Prostate gland (tissue), 2 donors: ENCODE measurements at places on chromosomes 1 and 21. TPM values are rescaled to one million over a fixed set of nuclear protein-coding genes. Genes with fewer than 3 reads are reported as not detected.

DNA sequence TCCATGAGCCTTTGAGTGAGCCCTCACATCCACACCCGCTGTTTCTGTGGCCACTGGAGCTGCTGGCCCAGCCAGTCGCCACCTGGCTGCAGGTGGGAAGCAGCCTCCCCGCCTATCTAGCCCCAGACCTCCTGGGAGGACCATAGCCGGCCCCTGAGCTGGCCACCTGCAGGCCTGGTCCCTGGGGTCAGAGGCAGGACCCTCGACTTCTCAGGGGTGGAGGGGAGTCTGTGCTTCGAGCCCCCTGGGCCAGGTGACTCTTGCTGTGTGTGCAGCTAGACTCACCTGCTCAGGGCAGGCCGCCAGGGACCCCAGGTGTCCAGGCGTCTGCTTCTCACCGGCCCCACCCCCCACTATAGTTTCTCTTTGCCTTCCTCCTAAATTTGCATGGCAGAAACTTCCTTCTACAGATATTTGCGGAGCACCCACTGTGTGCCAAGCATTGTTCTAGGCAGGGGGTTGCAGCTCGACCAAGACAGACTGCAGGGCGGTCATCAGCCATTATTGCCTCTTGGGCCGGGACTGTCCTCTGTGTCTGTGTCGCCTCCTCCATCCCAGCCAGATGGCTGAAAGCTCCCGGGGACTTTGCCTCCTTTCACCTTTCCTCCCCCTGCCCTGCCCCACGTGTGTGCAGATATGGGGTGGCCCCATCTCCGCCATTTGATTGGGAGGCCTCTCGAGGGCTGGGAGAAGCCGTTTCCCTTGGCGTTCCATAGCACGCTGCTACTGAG, 27.3 kb downstream of the SPSB1 start:
- H3K4me3 ChIP-seq: no peak overlapping the region
- no peak for DNase-seq
- H3K27ac ChIP-seq: no peak overlapping the region

DNA sequence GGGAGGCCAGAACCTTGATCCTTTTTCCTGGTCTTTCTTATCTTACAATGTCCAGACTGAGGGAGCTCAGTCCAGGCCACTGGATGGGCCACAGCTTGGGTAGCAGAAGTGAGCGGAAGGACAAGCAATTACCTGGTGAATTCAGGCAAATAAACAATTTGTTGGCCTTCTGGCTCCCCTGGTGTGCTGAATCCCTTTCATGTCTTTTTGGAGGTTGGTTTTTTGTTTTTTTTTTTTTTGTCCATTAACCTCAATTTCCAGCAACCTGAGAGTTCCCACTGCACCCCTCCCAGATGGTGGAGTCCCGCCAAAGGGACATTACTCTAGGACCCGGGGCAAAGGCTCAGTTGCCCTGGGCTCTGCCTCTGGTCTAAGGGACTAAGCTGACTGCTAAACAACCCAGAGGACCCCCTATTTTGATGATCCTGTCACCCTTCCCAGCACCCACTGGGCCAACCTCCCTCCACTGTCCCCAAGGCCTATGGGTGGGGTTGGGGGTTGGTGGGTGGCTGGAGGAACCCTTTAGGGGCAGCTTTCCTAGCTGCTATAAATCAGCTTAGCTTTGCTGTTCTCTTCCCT, 85.5 kb downstream of the KCND3 start:
- H3K36me3 ChIP-seq: no peaks in the 10 kb centered on the region
- no peak overlapping the region for H3K4me3 ChIP-seq
- DNase-seq: no peak
- H3K27ac ChIP-seq: no peak overlapping the region
- H3K27me3 ChIP-seq: no peaks in the 10 kb centered on the region

DNA sequence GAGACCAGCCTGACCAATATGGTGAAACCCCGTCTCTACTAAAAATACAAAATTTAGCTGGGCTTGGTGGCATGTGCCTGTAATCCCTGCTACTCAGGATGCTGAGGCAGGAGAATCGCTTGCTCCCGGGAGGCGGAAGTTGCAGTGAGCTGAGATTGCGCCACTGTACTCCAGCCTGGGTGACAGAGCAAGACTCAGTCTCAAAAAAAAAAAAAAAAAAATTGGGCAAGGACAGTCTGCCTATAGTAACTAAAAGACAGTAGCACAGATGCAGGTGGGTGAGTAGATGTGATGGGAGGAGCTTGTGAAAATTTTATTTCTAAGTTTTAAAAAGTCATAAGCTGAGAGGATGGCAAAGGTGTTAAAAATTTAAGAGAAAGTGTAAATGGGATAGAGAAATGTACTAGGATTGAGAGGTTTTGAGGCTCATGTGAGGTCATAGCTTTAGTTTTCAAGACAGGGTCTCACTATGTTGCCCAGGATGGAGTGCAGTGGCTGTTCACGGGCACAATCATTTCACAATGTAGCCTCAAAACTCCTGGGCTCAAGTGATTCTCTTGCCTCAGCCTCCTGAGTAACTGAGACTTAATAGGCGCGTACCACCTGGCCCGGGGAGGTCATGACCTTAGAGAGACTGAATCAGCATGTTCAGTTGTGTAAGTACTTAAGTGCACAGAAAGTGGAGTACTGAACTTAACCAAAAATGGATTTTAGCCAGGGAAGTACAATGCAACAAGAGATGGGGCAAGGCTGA, 33.7 kb downstream of the PTP4A2 start:
- H3K27me3 ChIP-seq: no peaks in the 10 kb centered on the region
- H3K4me1 ChIP-seq: no peaks in the 10 kb centered on the region
- H3K27ac ChIP-seq: no peak overlapping the region
- no peak for DNase-seq
- H3K36me3 ChIP-seq: no peaks in the 10 kb centered on the region
- no peak overlapping the region for H3K4me3 ChIP-seq

- DNase-seq: peak; percentile 50
- peak overlapping the region; percentile 34 for H3K27ac ChIP-seq
- H3K4me3 ChIP-seq: no peak overlapping the region
- H3K27me3 ChIP-seq: no peaks in the 10 kb centered on the region
Observed at GRCh38 chr1:234925440-234926263, 203.0 kb downstream of the TOMM20 start.

DNA sequence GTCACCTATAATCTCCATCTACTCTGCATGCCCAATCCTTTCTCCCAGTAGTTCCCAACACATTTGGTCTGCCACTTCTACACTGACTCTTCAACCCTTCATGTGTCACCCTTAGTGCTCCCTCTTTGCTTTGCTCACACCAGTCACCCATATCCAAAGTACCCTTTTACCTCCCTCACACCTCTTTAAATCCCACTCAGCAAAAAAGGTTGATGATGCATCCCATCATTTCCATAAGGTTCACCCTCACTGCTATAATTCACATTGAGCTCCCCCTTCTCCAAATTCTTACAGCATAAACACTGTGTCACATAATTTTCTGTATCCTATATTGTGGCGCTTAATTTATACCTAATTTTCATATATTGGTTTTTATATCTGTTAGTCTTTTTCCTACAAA, 83.8 kb upstream of the ATP1B1 start:
- no peak overlapping the region for H3K27ac ChIP-seq
- H3K4me3 ChIP-seq: no peak overlapping the region
- H3K4me1 ChIP-seq: no peaks in the 10 kb centered on the region
- H3K27me3 ChIP-seq: no peaks in the 10 kb centered on the region
- no peaks in the 10 kb centered on the region for H3K36me3 ChIP-seq
- DNase-seq: no peak

DNA sequence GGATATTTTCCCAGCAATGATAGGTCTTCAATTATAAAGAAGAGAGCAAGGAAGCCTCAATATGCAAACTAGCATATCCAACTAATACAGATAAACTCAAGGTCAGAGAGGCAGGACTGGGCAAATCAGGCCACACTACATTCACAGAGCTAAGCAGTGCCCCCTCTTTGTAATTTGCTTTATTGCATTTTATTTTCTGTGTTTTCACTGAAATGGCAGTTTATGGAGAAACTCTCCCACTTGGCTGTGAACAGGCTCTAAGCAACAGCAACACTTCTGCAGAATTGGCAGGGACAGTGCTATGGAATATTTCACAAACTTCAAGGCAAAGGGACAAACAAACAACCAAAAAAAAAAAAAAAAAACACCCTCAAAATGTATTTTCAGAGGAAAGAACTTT, 93.4 kb upstream of the SOD1 start:
- no peak overlapping the region for H3K4me3 ChIP-seq
- no peak for DNase-seq
- H3K27me3 ChIP-seq: no peaks in the 10 kb centered on the region
- no peaks in the 10 kb centered on the region for H3K36me3 ChIP-seq

- no peak overlapping the region for H3K4me3 ChIP-seq
- peak overlapping the region; percentile 68 for H3K27ac ChIP-seq
- no peak for DNase-seq
- no peaks in the 10 kb centered on the region for H3K27me3 ChIP-seq
Observed at GRCh38 chr21:34844924-34845238, 176.1 kb downstream of the CLIC6 start.

DNA sequence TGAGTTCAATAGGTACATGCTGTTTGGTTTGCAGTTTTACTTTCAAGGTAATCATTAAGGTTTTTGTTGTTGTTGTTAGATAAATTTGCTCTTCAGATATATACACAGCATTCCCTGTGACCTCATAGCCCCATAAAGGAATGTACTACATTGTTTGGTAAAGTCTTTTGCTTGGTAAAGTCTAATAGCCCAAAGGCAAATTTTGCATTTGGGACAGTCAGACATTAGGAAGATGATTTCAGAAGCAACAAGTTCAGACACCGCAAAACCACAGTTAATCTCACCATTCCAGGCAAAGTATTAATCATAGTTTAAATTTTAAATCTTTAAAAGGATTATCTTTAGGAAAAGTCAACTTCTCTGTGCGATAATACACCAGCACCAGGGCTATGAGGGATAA, 32.6 kb upstream of the PYHIN1 start:
- H3K36me3 ChIP-seq: no peaks in the 10 kb centered on the region
- no peak for DNase-seq
- no peaks in the 10 kb centered on the region for H3K4me1 ChIP-seq

GRCh38 chr21:28397040-28397439, 595.6 kb downstream of the LTN1 start:
- H3K4me3 ChIP-seq: no peak overlapping the region
- H3K27ac ChIP-seq: no peak overlapping the region
- no peak for DNase-seq
- no peaks in the 10 kb centered on the region for H3K36me3 ChIP-seq

GRCh38 chr1:59143133-59143487, 153.8 kb upstream of the FGGY start:
- DNase-seq: peak; percentile 44
- no peak overlapping the region for H3K4me3 ChIP-seq
- H3K27me3 ChIP-seq: no peaks in the 10 kb centered on the region
- peaks cover 2% of the 10 kb centered on the region for H3K4me1 ChIP-seq
- H3K36me3 ChIP-seq: no peaks in the 10 kb centered on the region
- no peak overlapping the region for H3K27ac ChIP-seq

DNA sequence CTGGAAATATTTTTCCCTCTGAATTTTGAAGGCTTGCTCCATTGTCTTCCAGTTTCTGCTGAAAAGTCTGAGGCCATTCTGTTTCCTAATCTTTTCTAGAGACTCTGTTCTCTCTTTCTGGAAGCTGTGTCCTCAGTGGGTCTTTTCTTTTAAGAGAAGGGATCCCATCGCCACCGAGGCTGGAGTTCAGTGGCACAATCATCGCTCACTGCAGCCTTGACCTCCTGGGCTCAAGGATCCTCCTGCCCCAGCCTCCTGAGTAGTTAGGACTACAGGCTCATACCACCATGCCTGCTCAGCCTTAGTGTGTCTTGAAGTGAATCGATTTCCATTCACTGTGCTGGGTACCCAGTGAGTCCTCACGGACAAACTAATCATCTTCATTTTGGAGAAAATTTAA, 9.6 kb upstream of the LRP8 start:
- H3K36me3 ChIP-seq: no peaks in the 10 kb centered on the region
- H3K27me3 ChIP-seq: no peaks in the 10 kb centered on the region
- DNase-seq: no peak
- no peak overlapping the region for H3K4me3 ChIP-seq
- no peaks in the 10 kb centered on the region for H3K4me1 ChIP-seq

DNA sequence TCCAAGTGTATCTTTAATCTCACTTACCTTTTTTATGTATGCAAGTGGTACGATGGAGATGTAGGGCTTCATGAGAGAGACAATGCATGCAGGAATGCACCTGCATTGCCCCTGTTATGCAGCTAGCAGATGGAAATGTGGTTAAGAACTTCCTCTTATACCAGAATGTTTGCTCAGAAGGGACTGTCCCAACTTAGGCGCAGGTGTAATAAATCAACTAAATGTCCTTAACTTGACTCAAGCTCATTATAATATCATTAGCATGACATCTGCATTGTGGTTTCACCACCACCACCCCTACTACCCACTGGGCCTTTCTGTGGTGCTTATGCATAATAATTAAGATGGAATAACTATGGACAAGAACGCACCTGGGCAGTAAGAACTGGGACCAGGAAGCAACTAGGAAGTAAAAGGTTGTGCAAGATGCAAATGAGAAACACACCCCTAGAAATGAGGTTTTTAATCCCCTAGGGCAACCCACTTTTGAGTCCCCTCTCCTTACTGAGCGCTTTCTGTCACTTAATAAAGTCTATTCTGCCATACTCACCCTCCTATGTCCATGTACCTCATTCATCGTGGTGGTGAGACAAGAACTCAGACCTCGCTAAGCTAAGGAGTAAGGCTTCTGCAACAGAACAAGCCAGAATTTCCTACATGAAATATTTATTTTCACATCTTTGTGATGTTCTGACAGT, 1103.3 kb upstream of the B3GALT2 start:
- H3K4me1 ChIP-seq: no peaks in the 10 kb centered on the region
- no peaks in the 10 kb centered on the region for H3K27me3 ChIP-seq
- H3K27ac ChIP-seq: no peak overlapping the region

DNA sequence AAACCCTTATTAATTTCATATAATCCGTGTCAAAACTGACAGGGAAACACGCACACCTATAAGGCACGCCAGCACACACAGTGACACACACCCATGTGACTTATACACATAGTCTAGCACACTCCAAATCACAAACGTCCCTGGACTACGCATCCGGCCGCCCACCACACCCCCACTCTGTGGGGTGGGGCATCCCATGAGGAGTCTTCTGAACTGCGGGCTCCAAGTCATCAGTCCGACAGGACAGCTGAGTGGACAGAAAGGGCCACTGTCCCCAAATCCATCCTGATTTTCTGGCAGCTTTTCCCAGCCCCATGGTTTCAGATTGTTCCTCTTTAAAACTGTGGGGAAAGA, 829 bp downstream of the PEA15 start:
- H3K4me1 ChIP-seq: peaks cover 13% of the 10 kb centered on the region
- no peaks in the 10 kb centered on the region for H3K36me3 ChIP-seq
- no peak for DNase-seq
- peak overlapping the region; percentile 91 for H3K4me3 ChIP-seq
- H3K27ac ChIP-seq: peak overlapping the region; percentile 90
- H3K27me3 ChIP-seq: no peaks in the 10 kb centered on the region

The ICOSLG gene
- 3.7 TPM for total RNA-seq

The PLPPR4 gene
- total RNA-seq: 3.2 TPM

The RAB7B gene
- total RNA-seq: 17.5 TPM

The SLFNL1 gene
- 5.8 TPM for total RNA-seq

The MRPL9 gene
- 80.1 TPM for total RNA-seq

The MTARC1 gene
- 29.7 TPM for total RNA-seq

The NR1I3 gene
- not detected for total RNA-seq

The AMY2B gene
- 18.1 TPM for total RNA-seq
